Colonic mucosa (tissue), 4 donors: ENCODE measurements at places on chromosomes 5 and 9.

DNA sequence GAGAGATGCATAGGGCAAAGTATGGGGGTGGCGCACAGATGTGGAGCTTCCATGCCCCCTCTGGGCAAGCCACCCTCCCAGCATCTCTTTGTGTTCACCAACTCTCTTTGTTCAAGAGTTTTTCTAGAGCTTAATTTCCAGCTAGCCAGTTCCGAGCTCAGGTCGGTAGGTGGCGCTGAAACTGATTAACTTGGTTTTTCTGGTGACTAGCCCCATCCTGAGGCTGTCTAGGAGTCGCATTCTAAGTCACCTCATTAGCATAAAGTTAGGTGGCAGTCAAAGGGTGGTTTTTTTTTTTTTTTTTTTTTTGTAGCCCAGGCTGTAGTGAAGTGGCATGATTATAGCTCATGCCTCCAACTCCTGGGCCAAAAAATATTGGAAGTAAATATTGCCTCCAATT is 476.4 kb downstream of the KDM4C start:
- H3K4me1 ChIP-seq: no peaks in the 10 kb centered on the region
- no peak overlapping the region for H3K27ac ChIP-seq
- no peak overlapping the region for H3K4me3 ChIP-seq
- no peaks in the 10 kb centered on the region for H3K36me3 ChIP-seq
- no peak for DNase-seq
- no peaks in the 10 kb centered on the region for H3K27me3 ChIP-seq

DNA sequence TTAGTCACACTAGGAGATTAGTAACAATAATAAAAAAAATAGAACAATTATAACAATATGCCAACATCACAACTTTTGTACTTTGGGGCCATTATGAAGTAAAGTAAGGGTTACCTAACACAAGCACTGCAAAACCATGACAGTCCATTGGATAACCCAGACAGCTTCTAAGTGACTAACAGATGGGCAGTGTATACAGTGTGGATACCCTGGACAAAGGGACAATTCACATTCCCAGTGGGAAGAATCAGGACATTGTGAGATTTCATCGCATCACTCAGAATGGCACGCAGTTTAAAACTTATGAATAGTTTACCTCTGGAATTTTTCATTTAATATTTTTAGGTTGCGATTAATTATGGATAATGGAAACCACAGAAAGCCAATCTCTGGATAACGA is 45.6 kb upstream of the JADE2 start:
- H3K4me3 ChIP-seq: no peak overlapping the region
- H3K36me3 ChIP-seq: no peaks in the 10 kb centered on the region
- no peak for DNase-seq
- H3K27me3 ChIP-seq: no peaks in the 10 kb centered on the region

DNA sequence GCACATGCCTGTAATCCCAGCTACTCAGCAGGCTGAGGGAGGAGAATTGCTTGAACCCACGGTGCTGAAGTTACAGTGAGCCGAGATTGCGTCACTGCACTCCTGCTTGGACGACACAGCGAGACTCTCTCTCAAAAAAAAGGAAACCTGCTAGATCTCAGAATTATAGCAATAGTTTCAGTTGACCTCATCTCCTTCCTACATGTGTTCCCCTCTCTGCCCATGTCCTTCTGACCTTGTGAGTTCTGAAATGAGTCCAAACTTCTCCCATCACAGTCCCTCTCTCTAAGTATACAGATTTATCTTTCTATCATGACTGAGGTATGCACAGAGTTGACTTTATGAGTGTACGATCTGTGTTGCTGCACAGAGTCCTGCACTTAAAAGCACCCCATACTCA is 44.6 kb upstream of the SHOC1 start:
- H3K4me3 ChIP-seq: no peak overlapping the region
- no peaks in the 10 kb centered on the region for H3K36me3 ChIP-seq
- no peak overlapping the region for H3K27ac ChIP-seq
- DNase-seq: no peak
- no peaks in the 10 kb centered on the region for H3K4me1 ChIP-seq
- H3K27me3 ChIP-seq: no peaks in the 10 kb centered on the region

GRCh38 chr5:55411876-55412275 is 104.1 kb downstream of the MTREX start:
- no peak overlapping the region for H3K27ac ChIP-seq
- H3K27me3 ChIP-seq: no peaks in the 10 kb centered on the region
- DNase-seq: no peak
- no peaks in the 10 kb centered on the region for H3K36me3 ChIP-seq
- H3K4me3 ChIP-seq: no peak overlapping the region
